Activated CD4-positive, alpha-beta T cell treated with anti-CD3 and anti-CD28 coated beads, Interleukin-2, amount 50 U/mL, for 24 hours (primary cell): ENCODE measurements at places on chromosomes 2 and 18.

GRCh38 chr2:202098291-202098690, 25.2 kb downstream of the KIAA2012 start:
- DNase-seq: no peak

- DNase-seq: no peak
These were observed 197.1 kb downstream of the NEDD4L start for GRCh38 chr18:58241026-58241679.

GRCh38 chr2:241230435-241230834, 42.0 kb downstream of the ANO7 start:
- no peak for DNase-seq

DNA sequence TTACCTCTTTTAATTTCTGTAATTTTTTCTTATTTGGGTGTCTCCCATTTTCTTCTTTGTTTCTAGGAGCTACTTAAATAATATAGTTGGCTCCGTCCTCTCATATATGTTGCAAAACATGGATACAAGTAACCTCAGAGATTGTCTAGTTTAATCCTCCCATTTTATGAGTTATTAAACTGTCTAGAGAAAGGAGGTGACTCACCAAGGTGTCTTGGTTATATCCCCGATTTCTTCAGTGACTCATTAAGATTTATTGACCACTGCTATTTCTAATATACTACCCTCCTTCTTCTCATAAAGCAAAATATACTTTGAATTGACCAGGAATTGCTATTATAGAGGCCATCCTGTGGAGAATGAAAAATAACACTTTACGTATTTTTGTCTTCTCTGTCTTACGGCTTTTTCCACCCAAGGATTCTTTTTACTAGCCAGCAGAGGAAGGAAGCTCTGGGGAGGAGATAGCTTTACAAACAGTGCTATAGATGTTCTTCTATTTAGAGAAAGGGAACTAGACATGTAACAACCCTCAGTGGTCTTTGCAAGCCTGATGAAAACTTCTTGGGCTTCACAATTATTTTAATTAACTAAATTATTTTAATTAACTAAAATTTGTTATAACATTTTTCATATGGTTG, 300.4 kb upstream of the TNP1 start:
- no peak for DNase-seq

GRCh38 chr2:58512878-58513277, 271.8 kb upstream of the FANCL start:
- no peak for DNase-seq
